ENCODE measurements at places on chromosomes 3 and 15.

GRCh38 chr3:13530241-13531009 lies 18.5 kb upstream of the FBLN2 start:
- DNase-seq: no peak

DNA sequence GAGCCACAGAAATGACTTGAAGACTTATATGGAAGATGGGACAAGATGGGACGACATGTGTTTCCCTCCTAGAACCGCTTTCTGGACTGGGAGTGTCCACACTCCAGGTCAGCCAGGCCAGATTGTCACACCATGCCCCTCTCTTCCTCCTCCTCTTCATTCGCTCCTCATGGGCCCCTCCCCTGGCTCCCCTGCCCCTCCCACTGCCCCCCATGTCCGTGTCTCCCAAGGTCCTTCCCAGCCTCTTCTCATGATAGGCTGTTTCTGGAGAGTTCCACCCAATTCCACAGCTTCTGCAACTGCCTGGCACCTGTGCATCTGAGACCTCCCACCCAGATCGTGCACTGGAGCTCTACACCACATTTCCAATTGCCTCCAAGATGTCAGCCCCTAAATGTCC lies 6.6 kb downstream of the MYO5C start:
- DNase-seq: no peak

DNA sequence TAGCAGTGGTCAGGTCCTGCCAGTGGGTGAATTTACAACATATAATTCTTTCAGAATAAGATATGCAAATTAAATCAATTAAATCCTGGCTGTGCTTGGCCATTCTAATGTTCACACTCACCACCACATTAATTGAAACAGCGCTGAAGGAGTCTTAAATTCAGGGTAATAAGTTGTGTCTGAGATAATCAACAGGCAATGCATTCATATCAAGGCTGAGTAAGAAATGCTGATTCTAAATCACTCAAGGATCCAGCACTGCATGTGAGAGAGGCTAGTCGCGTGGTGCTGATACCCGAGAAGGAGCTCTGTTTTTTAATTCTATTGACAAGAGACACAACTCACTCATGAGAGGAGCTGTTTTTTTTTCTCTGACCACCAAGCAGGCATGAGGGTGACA lies 588.8 kb upstream of the ADAMTS9 start:
- no peak for DNase-seq

- DNase-seq: no peak
Measured at GRCh38 chr3:39056151-39056550, 4.3 kb downstream of the WDR48 start.

- no peak for DNase-seq
Measured at GRCh38 chr3:103991461-103992115, 1375.1 kb upstream of the ALCAM start.

GRCh38 chr3:56115698-56116097 lies 352.6 kb downstream of the ERC2 start:
- DNase-seq: no peak

GRCh38 chr3:83002869-83003445 lies 1241.5 kb upstream of the GBE1 start:
- no peak for DNase-seq

DNA sequence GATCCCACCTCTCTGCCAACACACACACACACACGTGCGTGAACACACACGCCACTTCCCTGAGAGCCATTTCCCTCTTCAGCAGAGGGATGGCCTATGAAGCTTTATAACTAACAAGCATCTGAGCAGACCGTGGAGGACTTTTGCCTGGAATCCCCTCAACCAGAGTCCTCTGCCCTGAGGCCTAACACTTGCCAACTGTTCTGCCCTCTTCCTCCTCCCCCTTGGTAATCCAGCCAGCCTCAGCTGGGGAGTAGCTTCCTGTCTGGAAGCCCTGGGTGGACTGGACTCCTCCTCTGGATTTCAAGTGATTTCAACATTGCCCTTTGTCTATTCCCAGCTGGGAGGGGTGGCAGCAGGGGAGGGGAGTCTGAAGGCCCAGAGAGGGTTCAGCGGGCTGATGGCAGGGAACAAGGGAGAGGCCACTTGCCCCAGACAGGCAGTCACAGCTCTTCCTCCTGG lies 68.4 kb upstream of the HACD2 start:
- no peak for DNase-seq

DNA sequence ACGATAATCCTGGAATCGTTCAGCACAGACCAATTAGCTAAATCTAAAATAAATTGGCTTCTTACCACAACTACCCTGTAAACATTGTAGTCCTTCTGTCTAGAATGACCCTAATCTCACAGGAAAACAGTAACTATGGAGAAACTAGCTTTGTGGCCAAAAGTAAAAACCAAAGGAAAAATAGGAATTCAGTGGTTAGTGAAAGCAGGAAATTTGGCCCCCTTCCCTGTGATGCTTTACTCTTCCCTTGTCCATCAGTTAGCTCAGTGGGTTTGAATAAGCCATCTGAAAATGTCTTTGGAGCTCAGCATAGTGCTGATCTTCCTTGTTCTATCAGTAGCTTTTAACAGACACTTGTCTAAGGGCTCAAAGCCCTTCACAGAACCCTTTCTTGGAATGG lies 1.6 kb downstream of the NMD3 start:
- no peak for DNase-seq

- no peak for DNase-seq
Measured at GRCh38 chr3:43036621-43037423, 57.7 kb downstream of the GASK1A start.

- DNase-seq: no peak
Measured at GRCh38 chr3:56347219-56347871, 120.9 kb downstream of the ERC2 start.

- DNase-seq: no peak
Measured at GRCh38 chr15:49383266-49383665, 39.8 kb upstream of the FGF7 start.

DNA sequence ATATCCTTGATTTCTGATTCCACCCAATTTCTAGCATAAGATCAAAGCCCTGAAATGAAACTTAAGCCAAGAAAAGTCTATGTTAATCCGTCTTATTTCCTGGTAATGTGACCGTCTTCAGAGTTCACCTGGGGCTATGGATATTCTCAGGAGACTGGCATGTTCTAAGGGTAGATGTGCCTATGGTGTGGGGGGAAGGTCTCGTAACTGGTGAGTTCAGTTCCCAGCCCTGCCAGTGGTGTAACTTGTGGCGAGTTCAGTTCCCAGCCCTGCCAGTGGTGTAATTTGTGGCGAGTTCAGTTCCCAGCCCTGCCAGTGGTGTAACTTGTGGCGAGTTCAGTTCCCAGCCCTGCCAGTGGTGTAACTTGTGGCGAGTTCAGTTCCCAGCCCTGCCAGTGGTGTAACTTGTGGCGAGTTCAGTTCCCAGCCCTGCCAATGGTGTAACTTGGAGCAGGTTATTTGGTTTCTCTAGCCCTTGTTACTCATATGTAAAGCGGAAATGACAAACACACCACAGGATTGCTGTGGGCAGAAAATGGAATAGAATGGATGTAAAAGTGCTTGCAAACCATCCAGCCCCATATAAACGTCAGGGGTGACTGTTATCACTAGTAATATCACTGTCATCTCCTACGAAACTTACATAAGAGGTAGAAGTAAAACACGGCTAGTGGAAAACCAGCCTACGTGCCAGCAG lies 30.4 kb downstream of the SLC51A start:
- no peak for DNase-seq

GRCh38 chr3:186382217-186382885 lies 20.3 kb upstream of the DGKG start:
- no peak for DNase-seq

DNA sequence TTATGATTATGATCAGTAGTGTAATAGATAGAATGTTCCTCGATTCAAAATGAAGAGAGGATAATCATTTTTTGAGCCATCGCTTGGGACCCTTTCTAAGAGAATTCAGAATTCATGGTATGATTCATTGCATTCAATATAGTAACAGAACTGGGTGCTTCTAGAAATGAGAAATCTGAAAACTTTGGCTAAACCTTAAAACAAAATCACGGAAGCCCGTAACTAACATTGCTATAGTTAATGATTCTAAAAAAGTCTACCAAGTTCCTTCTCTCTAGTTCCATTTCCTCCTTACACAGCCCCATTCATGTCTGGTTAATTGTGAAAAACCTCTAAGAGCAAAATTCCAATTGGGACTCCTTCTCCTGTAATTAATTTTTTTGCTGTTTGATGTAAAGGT lies 217.1 kb downstream of the GBE1 start:
- DNase-seq: no peak

DNA sequence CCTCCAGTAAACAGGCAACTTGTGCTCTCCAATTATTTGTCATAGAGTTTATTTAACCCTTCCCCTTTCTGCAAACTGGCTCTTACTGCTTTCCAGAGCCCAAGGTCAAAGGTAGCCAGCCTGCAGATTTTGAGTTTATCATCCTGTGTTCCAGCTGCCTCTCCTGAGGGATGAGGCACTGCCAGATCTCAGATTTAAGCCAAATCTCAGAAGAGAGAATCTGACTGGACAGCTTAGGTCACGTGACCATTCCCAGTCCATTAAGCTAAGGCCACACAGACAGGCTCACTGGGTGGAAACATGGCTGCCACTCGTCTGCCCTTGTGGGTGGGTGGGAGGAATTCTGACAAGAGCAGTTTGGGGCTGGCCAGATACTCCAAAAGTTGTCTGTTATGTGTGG lies 8.6 kb upstream of the SIAH2 start:
- no peak for DNase-seq

- no peak for DNase-seq
Measured at GRCh38 chr3:172326993-172327392, 121.3 kb downstream of the GHSR start.

DNA sequence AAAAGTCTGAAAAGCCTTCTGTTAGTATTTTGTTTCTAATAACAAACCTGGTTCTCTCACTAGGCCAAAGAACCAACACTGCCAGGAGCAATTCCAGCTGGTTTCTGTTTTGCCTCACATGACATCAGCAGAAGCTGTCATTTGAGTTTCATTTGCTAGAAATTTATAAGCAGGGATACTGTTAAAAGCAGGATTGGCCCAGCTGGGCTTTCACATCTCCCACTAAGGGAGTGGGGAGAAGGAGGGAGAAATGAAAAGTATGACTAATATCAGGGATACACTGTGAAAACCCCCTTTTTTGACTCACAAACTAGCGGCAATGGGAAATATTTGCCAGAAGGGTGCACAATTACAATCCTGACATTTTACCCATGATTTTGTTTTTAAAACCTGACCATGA lies 5.3 kb downstream of the CCDC80 start:
- no peak for DNase-seq

- no peak for DNase-seq
Measured at GRCh38 chr3:195124378-195124992, 146.5 kb downstream of the XXYLT1 start.

GRCh38 chr3:169662132-169662842 lies 1.2 kb downstream of the MECOM start:
- DNase-seq: no peak

DNA sequence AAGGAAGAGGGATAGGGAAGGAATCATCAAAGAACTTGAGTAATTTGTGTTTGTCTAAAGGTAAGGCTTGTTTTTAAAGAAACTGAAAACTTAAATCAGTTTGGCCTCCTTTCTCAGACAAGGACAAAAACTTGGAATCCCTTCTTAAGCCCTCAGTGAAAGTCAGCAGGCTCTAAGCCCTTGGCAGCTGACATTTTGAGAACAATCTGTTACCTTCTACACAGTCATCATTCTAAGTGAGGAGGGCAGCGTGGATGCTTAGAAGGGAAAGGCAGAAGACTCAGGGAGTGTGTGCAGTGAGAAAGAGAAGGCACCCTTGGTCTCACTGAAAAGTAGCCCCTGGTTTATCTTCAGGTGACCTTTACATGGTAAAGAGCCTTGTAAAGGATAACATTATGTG lies 10.8 kb downstream of the HSPBAP1 start:
- DNase-seq: no peak
